ENCODE measurements at places on chromosomes 11 and 22.

- DNase-seq, result peak; percentile 43
Observed at GRCh38 chr11:105673089-105673488, 63.2 kb downstream of the GRIA4 start.

DNA sequence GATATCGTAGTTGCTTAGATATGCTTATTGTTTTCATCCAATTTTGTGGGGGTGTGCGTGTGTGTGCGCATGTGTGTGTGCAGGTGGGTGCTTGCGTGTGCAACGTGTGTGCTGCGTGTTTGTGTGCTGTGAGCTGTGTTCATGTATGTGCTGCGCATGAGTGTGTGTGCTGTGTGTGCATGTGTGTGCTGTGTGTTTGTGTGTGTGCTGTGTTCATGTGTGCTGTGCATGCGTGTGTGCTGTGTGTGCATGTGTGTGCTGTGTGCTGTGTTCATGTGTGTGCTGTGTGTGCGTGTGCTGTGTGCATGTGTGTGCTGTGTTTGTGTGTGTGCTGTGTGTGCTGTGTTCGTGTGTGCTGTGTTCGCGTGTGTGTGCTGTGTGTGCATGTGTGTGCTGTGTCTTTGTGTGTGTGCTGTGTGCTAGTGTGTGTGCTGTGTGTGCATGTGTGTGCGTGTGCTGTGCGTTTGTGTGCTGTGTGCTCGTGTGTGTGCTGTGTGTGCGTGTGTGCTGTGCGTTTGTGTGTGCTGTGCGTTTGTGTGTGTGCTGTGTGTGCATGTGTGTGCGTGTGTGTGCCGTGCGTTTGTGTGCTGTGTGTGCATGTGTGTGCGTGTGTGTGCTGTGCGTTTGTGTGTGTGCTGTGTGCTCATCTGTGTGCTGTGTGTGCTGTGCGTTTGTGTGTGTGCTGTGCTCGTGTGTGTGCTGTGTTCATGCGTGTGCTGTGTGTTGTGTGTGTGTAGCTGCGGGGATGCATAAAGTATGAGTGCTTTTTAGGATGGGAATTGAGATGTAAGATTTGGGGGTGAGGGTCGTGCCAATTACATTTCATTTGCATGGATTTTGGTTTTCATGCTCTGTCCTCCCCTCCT lies 7.6 kb downstream of the IGF2 start:
- no peak for DNase-seq

DNA sequence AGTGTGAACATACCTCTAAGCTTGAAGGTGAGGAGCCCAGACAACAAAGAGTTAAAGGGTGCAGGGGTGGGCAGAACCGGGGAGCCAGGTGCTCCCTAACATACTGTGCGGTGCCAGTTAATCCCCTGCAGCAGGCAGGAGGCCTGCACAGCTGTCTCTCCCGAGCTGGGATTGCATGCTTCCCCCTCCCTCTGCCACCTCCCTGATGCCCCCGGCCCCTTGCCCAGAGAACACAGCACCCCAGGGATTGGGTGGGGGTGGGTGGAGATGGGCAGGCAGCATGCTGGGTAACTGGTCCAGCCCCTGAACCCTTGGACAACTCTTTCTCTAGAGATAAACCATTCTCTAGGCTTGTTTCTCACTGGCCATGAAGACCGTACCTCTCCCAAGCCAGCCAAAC lies 67.7 kb upstream of the MYOD1 start:
- DNase-seq, result no peak

GRCh38 chr22:50399751-50400331 lies 56.7 kb downstream of the PPP6R2 start:
- DNase-seq, result no peak

- DNase-seq, result no peak
Observed at GRCh38 chr22:19868773-19869471, 14.2 kb upstream of the GNB1L start.

DNA sequence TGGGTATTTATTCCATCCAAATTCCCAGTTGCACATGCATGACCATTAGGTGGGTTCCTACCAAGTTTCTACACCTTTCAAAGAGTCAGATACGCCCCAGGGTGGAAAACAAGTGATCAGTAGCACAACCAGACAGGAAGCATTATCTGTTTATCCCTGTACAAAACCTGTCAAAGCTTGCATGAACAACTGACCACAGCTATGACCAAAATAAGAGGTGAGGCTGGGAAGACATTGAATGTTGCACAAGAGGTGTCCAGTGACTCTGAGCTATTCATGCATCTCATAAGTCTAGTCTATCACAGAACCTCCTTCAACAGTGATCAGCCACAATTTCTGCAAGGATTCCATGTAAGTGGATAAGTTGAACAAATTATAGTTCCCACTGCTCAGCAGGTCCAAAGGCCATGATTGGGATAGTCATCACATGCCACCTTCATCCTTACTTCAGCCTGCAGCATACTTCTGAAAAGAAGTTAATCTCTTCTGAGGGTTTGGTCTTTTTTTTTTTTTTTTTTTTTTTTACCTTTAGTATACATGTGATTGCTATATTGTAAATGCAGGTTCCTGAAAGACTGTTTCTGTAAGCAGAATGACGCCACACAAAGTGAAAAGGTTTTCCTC lies 28.0 kb upstream of the TMEM45B start:
- DNase-seq, result no peak

GRCh38 chr22:40957601-40958000 lies 6.4 kb downstream of the RBX1 start:
- DNase-seq, result no peak

- DNase-seq, result no peak
Observed at GRCh38 chr11:215581-216037, 8.1 kb downstream of the RIC8A start.

DNA sequence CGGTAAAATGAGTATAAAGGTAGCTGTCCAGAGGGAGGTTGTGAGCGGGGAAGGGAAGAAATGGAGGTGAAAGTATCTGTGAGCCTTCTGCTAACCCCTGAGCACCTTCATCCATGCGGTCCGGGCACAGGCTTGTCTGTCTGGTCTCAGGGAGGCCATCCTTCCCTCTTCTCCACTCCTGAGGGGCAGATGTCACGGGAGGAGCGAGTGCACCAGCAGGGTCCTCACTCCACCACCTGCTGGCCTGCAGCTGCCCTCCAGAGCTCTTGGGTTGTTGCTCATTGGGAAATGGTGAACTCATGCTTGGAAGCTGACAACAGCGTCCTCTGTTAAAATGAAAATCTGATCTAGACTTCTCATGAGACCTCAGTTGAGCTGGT lies 33.8 kb upstream of the WNT11 start:
- DNase-seq, result no peak

DNA sequence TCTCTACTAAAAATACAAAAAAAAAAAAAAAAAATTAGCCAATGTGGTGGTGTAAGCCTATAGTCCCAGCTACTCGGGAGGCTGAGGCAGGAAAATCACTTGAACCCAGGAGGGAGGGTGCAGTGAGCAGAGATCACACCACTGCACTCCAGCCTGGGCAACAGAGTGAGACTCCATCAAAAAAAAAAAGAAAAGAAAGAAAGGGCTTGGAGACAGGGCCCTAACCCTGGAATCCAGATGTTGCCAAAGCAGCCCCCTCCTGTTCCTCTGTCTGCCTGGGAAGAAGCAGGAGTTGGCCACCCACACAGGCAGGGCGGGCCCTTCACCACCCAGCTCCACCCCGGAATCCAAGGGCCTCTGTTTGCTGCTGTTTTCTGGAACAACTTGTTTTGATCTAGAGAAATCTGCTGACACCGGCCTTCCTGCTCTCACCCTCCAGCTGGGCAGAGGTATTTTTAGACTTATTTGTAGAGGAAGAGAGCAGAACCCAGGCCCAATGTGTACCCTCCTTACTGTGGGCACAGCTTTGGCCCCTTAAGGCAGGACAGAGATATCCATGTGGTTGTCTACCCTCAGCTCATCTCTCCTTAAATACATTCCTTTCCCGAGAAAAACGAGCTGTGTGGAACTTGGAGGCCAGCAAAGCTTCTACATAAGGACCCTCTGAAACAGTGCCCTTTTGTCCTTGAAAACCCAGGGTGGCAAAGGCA lies 2.7 kb upstream of the NEAT1 start:
- no peak for DNase-seq

GRCh38 chr11:91819777-91820176 lies 404.8 kb upstream of the FAT3 start:
- no peak for DNase-seq

DNA sequence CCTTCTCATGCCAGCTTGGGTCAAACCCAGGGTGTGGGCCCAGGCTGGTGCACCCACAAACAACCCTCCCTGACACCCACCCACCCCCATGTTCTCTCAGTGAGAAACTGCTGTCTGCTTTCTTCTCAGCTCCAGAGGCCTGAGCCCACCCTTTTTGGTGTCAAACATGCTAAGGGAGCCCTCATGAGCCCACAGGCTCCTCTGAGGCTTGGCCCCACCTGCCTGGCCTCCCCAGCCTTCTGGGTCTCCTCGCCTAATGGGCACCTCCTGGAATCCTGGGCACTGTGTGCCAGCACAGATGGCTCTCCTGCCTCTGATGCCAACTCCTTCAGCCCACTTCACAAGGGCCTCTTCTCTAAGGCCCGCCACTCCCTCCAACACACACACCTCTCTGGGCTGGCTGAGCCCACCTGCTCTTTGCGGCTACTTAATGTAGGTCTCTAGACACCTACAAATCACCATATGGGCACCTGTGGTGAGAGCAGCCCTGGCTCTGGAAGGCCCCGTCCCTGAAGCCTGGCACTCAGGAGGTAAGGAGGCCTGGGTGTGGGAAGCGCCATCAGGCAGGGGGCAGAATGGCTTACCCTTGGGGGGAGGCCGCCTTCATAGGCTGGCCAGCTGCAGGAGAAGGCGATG lies 4.4 kb downstream of the NAGA start:
- no peak for DNase-seq

DNA sequence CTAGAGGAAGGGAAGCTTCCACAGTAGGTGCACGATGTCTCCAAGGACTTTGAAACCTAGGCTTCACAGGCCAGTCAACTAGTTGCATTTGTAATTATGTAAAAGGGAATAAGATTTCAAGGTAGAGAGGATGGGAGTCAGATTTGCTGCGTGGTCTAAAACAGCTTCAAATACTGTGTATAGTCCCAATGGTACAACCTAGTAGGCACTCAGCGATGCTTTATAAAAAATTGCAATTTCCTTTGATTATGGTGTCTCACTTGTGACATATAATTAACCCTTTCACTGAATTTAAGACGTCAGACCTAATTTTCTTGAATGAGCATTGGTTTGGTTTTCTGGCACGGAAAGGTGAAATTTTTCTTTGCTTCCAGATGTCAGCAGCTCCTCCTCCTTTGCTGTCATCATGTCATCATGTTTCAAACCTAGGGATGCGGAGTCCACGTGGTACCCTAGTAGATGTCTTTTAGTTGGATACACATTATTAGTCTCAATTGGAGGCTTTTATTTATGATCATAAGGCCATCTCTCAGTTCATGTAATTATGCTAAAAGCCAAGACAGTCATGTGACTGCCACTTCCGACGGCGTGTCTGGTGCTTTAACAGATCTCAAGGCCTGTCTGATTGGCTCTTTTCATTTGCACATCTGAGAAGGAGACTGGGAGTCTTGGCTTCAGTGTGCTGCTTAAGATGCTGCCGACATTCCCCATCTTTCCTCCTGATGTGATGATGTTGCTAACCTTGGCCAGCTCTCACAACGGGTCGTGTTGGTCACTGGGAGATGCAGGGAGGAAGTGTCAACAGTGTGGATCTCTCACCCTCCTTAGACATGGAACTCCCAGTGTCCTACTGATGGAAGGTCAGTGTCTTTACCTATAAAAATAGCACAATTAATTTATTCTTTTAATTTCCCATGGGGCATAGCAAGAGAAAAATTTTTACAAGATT lies 134.0 kb downstream of the HIPK3 start:
- DNase-seq, result no peak

DNA sequence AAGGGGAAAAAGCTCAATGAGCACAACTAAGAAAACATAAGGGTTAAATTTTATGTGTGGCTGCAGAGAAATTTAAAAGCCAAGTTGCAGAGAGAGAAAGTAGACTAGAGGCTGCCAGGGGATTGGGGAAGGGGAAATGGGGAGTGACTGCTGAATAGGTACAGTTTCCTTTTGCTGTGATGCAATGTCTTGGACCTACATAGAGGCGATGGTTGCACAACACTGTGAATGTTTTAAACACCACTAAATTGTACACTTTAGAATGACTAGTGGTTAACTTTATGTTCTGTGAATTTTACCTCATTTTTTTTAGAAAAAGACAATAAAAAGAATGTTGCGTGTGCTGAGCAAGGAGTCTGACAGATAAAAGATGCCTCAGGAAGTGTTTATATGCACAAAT lies 36.5 kb downstream of the TENM4 start:
- DNase-seq, result no peak

GRCh38 chr22:36860821-36861659 lies at the start of gene NCF4:
NCF4 (plus strand) TSS chr22:36861006; CDS start chr22:36861172, 166 bp downstream.
- no peak for DNase-seq

DNA sequence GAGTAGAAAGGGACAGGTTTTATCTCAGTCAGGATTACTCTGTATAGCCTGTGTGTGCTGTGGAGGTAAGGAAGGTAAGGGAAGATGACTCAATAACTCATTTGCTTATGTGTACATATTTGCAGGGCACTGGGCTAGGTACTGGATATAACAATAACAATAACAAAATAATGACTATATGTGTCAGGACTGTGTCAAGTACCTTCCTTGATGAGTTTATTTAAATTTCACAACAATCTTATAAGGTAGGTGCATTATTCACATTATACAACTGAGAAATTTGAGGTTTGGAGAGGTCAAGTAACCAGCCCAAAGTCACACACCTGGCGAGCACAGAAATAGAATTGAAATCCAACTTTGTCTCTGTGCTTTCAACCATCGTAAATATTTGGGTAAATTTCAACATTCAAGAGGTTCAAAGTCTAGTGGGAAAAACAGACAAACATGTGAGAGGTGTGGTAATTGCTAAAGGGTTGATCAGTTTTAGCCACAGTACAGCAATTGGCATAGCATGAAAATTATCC lies 131.8 kb downstream of the APIP start:
- DNase-seq, result no peak

- no peak for DNase-seq
Observed at GRCh38 chr11:11481371-11481770, 128.3 kb upstream of the CSNK2A3 start.

GRCh38 chr11:85923455-85923854 lies 68.3 kb downstream of the CCDC83 start:
- no peak for DNase-seq

DNA sequence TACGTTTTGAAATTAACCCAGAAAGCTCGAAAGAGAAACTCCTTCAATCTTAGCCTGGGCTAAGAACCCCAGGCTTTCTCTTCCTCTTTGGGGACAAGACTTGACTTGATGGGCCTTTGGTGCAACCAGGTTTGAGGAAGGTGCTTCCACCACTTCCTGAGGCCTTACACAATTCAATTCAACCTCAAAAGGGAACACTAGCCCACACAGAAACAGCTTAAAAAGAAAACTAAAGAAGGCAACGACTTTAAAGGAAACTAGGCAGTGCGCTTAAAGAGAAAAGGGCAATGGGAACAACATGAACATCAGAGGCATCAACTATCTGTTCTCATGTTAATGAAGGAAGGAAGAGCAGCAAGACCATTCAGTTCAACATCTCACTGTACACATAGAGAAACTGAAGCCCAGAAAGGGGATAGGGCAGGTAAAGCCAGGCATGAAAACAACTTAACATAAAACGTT lies 24.8 kb downstream of the PAK1 start:
- DNase-seq, result no peak

- DNase-seq, result no peak
Observed at GRCh38 chr11:119726150-119726553, 2.8 kb downstream of the NECTIN1 start.
